Kidney epithelial cell (primary cell): ENCODE measurements at places on chromosomes 11 and 22. TPM values are rescaled to one million over a fixed set of nuclear protein-coding genes. Genes with fewer than 3 reads are reported as not detected.

GRCh38 chr11:57297221-57297620, 27.5 kb downstream of the TNKS1BP1 start:
- DNase-seq: no peak

- DNase-seq: no peak
These were observed 465.0 kb downstream of the GUCY1A2 start for GRCh38 chr11:106553304-106553703.

The CLDN25 gene
- total RNA-seq: not detected in 2 replicates

The CASP5 gene
- total RNA-seq: not detected in 2 replicates

DNA sequence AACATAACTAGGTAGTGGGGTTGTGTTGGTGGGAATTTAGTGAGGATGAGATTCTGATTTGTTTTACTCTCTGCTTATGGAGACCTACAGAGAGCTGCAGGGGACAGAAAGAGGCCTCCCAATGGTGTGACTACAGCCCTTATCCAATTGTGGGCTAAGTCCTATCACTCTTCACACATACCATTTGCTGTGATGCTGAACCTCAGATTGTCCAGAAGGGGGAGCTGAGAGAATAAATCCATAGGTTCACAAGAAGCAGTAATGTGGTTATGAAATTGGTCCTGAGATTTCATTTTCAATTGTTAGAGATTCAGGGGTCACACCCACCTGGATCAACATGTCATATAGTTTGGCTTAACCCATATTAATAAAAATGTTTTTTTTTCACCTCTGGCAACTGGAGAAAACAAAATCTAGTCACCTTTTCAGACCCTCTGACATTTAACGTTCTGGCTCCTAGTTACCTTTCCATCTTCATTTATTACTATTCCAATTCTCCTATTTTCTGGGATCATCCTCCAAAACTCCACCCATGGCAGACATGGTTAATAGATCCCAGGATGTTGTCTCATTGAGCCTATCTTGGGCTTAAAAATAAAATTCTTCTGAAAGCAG, 53.3 kb upstream of the PTPN5 start:
- DNase-seq: no peak

The CDC42BPG gene
- 10.7 and 12.8 TPM in 2 replicates for total RNA-seq

The NECTIN1 gene
- 11.6 and 15.0 TPM in 2 replicates for total RNA-seq

GRCh38 chr11:23078289-23078971, 218.2 kb upstream of the CCDC179 start:
- DNase-seq: no peak
